Stimulated activated CD4-positive, alpha-beta T cell treated with anti-CD3 and anti-CD28 coated beads, Interleukin-2, amount 100 ng/mL, for 4 hours (primary cell): ENCODE measurements at places on chromosomes 3 and 15.

GRCh38 chr15:49045751-49046219 lies 461 bp downstream of the SECISBP2L start:
- no peak for DNase-seq

DNA sequence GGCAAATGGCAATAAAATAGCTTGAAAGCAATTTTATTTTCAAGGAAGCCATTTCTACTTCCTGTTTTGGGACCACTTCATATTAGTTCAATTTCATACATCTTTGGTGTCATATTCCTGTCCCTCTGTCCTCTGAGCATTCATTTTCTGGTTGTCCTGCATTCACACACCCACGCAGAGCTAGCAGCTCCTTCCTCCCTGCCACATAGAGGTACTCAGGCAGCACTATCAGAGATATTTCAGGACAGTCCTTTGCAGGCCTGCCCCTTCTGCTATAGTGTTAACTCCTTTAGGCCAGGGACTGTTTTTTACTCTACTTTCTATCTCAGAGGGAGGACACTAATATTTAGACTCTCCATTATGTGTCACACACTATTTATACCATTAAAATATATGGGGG lies 132.0 kb downstream of the ECT2 start:
- no peak for DNase-seq

GRCh38 chr3:187208159-187208558 lies 10.9 kb downstream of the RTP1 start:
- no peak for DNase-seq

DNA sequence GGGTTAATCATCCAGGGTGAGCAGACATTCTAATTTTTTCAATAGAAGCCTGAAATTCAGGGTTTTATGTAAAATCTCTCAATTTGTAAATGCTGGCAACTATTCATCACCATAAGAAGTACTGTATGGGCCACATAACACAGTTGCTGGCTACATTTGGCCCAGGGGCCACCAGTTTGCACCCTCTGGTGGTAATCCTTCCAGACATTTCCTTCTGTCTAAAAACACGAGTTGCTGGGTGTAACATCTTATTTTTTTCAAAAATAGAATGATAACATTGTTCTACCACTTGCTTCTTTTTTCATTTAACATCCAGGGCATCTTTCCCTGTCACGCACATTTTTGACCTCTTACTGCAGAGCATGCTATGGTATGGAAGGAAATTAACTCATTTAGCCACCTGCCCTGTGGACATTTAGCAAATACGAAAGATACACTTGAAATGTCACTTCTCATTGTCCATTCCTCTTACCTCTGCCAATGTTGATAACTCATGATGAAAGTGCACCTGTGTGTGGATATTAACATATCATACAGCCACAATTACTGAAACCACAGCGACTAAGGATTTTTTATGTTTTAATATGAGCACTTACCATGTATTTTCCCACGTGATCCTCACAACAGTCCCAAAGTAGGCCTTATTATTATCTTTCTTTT lies 117.5 kb upstream of the ARHGEF3 start:
- DNase-seq, result no peak

- no peak for DNase-seq
Measured at GRCh38 chr3:46416125-46416810, 9.2 kb downstream of the CCRL2 start.

- DNase-seq, result peak; percentile 22
Measured at GRCh38 chr15:70474471-70475406, 288.6 kb downstream of the UACA start.

DNA sequence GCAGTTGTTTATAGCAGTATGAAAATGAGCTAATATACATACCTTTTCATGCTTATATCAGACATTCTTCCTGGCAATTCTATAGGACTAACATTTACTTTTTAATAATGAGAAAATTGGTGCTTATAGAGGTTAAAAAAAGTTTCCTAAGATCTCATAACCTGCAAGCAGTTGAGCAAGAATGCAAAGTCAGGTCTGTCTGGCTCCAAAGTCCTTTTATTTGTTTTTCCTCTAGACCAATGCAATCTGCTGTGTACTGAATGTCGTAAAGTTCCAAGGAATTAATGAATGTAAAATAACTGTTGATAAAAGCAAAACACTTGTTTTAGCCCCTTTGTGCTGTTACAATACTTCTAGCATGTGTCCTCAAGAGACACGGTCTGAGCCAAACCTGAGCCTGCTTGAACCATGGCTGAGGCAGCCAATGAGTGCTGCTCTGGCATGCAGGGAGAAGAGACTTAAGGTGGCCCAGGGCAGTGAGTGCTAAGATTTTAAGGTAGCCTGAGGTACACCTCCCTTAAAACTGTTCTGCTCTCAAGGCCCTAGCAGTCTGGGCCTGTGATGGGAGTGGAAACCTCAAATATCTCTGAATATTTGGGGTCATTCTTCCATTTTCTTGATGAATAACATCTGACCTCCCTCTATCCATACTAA lies 555.1 kb upstream of the NAALADL2 start:
- DNase-seq, result no peak

DNA sequence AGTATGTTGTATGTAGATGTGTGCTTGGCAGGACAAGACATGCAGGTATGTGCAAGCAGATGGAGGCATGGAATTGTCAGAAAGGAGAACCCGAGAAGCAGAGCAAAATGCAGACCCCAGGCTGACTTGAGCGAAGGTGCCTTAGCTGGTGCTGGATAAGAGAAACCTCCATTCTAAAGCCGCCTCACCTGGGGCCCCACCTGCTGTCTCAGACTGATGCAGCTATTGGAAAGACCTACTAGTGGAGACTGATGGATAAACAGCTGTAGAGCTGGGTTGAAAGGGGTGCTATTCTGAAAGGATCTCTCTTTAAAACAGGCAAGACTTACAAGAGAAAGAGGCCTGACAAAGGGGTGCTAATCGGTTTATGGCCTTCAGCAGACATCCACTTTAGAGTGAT lies 86.2 kb downstream of the EPHB1 start:
- DNase-seq, result no peak

DNA sequence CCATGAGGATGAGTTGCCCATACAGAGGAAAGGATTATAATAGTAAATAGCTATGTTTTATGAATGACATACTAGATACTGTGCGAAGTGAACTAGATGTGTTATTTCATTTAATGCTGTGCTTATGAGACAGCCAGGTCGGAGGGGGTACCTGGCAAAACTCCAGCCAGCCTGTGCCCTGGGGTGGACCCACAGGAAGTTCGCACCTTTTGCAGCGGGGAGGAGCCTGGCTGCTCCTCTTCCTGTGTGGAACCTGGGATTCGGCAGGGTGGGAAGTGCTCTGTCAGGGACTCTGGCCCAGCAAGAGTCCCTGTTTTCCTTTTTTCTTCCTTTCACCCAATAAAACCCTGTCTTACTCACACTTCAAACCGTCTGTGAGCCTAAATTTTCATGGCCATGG lies 452.2 kb downstream of the IL5RA start:
- no peak for DNase-seq

- DNase-seq, result no peak
Measured at GRCh38 chr15:94066811-94067210, 164.6 kb upstream of the MCTP2 start.

GRCh38 chr15:95254263-95254662 lies 1022.9 kb downstream of the MCTP2 start:
- no peak for DNase-seq

DNA sequence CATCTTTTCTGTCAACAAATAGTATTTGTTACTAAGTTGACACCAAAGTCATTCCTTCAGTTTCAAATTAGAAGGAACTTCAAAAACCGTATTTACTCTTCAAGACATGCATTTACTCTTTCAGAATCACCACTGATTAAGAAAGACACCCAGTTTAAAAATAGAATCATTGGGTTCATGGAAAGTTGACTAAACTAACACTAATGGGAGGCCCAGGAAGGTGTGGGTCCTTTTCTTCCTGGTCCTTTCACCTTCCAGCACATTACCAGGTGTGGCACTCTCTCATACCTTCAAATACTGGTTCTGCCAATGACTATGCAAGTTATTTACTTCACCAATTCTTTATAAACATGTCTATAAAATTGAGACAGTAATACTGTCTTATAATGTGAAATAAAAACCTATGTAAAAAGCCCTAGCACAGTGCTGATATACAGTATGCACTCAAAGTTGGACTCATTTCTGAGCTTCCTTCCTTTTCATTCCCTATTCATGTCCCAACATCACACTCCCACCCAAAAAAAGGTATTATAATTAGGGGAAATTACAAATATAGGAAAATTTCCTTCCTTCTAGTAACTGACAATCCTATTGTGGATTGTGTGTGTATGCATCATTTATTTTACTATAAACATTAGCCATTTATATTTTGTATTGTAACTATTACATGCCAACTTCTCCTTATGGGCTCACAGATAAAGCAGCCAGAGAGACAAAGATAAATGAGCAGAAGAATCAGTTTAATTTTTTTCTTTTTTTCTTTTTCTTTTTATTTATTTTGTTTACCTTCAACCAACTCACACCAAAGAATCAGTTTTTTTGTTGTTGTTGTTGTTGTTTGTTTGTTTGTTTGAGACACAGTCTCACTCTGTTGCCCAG lies 48.9 kb downstream of the LRRFIP2 start:
- DNase-seq, result no peak

GRCh38 chr3:60160822-60161748 lies 1090.2 kb downstream of the FHIT start:
- no peak for DNase-seq

DNA sequence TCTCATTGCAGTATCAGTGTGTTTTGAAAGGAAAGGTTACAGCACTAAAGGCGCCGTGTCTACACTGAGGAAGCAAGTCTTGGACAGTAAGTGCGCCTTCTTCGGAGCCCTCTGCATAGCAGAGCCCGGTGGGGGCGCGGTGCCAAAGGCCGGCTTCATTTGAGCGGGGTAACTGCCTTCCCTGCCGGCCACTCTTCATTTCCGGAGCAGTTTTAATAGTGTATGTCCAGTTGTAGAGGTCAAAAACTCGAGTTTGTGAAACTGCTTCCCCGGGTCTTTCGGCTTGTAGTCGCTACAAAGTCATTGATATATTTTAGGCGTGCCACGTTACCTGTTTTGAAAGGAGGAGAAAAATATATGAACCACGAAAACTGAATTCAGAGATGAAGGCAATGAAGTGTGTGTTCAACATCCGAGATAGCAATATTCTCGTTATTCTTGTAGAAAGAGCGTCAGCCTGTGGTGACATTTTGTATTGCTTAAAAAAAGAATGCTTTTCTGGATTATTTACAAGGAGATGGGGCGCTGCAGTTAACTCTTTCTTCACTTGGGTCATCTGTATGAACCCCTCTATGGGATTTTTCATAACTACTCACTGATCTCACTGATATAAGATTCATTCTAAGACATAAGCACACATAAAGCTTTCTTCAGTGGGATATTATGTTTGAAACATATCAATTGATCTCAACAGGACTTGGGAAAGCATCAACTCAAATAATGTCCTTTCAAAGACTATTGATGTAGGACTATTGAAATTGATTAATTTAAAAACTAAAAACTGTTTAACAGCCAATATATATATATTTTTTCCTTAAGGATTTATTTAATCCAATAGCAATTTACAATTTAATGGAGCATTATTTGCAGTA lies 3.0 kb downstream of the ALCAM start:
- DNase-seq, result no peak
